Stimulated activated CD4-positive, alpha-beta T cell treated with anti-CD3 and anti-CD28 coated beads, Interleukin-1b, Interleukin-23, amount 100 ng/mL, for 1 hour (primary cell): ENCODE measurements at places on chromosomes 4 and X.

GRCh38 chr4:68724922-68725321 is 54.5 kb upstream of the UGT2B15 start:
- no peak for DNase-seq

DNA sequence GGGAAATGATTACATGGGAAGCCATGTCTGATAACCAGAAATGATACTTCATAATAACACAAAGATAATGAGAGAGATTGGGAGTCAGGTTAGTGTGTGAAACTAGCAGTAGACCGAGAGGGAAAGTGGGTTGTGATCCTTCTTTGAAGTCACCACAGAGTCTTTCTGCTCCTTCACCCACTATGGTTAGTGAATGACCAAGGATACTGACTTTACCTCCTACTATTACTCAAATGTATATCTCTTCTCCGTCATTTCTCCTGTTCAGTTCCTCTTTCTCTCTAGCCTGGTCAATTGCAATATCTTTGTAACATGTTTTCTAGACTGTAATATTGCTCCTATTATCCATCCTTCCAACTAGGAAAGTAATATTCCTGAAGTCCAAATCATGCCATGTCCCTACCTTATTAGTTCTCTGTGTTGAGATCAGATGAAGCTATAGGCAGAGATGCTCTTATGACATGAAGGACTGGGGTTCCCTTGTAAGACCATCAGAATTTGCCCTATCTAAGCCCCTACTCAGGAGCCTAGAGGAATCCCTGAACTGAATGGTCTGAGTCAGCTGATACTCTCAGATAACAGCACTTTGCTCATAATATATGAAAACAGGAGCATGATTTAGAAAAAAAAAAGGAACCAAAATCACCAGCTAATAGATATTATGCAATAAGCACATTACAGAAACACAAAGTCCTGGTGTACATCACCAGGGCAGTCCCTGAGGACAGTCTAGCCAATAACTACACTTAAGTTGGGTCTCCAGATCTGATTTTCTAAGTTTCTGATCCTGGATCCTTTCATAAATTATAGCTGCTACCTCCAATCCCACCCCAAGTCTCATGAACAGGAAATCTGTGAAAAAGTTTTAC is 81.2 kb downstream of the SHROOM3 start:
- DNase-seq, result no peak

DNA sequence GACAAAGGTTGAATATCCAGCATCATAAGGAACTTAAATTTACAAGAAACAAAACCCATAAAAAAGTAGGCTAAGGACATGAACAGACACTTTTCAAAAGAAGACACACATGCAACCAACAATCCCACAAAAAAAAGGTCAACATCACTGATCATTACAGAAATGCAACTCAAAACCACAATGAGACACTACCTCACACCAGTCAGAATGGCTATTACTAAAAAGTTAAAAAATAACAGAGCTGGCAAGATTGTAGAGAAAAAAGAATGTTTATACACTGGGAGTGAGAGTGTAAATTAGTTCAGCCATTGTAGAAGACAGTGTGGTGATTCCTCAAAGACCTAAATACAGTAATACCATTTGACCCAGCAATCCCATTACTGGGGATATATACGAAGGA is 474.7 kb downstream of the TRIML1 start:
- no peak for DNase-seq

- DNase-seq, result no peak
Observed at GRCh38 chr4:184957446-184958115, 60.7 kb upstream of the HELT start.

DNA sequence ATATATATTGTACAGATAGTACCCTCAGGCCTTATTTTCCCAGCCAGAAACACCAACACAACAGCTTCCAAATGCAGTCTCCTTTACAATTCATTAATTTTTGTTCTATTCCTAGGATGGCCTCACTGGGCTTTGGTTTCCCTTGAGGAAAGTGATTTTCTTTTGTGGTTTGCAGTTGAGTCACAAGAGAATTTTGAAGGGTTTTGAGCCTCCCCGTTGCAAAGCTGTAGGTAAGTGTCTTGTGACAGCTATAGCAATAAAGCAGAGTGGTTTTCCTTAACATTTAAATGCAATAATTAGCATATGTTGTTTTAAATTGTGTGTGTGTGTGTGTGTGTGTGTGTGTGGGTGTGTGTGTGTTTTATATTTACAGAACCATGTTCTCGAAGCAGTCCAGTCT is 54.1 kb upstream of the WDR17 start:
- DNase-seq, result no peak

DNA sequence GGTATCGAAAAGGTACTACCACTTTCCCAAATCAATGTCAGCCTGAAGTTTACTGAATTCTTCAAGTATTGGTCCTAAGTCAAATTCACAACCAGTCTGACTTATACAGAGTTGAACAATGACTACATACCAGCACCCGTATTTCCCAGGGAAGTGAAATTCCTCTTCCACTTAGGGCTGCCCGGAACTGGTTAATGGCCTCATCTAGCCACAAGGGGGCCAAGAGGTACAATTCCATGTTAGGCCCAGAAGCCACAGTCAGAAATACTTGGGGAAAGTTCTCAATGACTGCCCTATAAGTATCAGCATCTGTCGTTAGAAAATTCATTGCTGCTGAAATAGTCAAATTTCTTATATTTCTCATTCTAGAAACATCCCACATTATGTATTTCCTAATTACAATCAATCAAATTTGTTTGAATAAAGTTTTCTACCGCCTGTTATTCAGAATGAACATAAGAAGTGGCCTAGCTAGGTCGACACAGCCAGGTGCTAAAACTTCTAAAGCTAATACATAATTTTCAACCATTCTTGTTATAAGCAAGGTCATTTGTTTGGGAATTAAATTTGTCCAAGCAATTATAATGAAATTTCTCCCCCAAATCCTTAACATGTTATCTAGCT is 5.6 kb upstream of the PCDH7 start:
- no peak for DNase-seq

DNA sequence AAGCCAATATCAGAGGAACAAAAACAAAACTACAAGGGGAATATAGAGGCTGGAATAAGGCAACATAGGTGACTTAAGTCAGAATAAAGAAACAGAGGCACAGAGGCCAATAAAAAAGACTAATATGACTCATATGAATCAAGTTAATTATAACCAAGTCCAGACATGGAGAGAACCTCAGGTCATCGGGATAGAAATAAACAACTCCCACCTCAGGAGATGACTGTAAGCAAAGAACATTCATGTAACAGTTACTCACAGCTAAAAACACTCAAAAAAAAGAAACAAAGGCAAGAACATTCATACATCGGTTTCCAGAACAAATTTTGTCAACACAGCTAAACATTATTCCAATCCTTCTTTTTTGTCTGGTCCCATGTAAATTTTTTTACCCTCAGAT is 60.3 kb upstream of the RXFP1 start:
- DNase-seq, result no peak

DNA sequence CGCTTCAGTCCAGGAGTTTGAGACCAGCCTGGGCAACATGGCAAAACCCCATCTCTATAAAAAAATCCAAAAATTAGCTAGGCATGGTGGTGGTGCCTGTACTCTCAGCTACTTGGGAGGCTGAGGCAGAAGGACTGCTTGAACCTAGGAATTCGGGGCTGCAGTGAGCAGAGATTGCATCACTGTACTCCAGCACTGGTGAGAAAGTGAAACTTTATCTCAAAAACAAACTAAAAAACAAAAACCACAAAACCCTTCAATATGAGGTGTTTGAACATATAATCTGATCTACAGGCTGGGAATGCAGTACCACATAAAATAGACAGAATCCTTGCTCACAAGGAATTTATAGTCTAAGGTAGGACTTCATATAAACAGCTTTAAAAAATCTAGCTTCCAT is 103.9 kb downstream of the PDS5A start:
- DNase-seq, result no peak

DNA sequence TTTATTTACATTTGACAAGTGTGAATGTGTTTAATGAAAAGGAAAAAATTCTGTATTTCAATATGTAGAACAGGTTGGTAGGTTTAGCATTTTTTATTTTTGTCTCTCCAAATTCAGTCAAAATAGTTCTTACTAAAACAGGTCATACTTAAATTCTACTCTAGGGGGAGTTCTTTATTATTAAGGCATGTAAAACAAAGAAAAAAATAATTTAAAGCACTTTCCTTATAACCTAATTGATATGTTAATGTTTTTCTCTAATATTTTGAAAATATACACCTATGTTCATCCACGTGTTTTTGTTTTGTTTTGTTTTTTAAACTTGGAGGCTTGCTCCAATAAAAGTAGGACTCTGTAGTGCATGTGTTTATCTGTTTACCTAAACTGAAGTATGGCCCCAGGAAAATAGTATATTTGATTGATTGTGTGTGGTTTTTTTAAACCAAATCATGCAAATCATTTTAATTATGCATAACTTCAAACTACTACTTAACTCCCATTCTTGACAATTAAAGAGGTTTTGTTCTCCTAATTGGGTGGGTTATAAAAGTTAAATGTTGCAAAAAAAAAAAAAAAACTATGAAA is 562.7 kb downstream of the RPA4 start:
- DNase-seq, result no peak

DNA sequence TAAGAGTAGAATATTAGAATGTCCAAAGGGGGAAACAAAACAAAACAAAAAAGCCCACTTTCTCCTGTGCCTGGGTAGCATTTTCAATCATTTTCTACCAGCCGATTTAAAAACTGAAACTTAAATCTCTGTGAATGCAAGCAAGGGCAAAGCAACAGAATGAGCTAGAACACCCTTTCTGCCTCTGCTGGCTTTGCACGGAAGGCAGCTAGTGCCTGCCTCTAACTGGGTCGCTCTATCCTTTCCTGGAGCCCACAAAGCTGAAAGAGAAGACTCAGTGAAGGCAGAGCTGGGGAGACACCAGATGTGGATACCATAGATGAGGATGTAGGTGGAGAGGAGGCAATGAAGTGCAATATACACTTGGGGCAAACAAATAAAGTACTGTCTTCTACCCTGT is 248.9 kb upstream of the TTC29 start:
- DNase-seq, result no peak

DNA sequence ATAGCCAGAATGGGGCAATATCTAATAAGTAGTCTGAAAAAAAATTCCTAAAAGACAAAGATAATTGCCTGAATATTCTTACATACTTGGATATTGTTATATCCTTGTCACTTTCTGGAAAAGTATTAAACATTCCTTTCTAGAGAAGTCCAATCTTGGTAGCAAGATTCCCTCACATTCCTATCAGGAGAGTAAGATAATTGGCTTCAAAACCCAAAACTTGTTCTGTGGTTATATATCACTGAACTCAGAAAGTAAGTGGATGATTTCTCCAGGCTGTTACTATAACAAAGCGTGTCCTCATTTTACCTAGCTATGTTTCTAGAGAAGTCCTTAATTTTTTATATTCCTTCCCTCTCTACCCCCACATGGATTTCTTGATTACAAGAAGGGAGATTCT is 46.0 kb upstream of the TEX13A start:
- no peak for DNase-seq

DNA sequence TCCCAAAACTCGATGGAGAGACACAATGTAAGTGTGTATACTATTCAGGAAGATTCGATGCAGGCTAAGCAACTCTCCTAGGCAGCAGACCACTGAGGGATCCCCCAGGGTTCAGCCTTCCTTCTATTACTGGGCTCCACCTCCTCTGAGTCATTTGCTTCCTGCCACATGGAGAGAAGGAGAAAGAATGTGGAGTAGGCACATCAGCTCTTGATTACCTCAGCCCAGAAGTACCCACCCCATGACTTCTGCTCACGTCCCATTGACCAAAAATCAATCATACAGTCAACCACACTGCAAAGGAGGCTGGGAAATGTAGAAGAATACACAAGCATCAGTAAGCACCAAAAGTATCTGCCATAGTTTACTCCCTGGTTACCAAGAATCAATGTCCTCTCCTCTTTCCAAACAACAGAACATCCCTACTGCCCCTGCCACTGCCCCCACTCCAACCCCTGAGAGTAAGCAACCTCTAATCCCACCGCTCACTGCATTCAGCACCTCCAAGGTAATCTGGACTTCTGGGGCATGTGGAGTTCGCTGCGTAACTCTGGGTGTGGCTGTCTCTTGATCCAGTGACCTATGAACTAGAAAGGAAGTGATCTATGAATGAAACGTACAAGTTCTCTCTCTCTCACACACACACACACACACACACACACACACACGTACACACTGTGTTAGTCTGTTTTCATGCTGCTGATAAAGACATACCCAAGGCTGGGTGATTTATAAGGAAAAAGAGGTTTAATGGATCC is 91.2 kb upstream of the C1QTNF7 start:
- DNase-seq, result no peak

DNA sequence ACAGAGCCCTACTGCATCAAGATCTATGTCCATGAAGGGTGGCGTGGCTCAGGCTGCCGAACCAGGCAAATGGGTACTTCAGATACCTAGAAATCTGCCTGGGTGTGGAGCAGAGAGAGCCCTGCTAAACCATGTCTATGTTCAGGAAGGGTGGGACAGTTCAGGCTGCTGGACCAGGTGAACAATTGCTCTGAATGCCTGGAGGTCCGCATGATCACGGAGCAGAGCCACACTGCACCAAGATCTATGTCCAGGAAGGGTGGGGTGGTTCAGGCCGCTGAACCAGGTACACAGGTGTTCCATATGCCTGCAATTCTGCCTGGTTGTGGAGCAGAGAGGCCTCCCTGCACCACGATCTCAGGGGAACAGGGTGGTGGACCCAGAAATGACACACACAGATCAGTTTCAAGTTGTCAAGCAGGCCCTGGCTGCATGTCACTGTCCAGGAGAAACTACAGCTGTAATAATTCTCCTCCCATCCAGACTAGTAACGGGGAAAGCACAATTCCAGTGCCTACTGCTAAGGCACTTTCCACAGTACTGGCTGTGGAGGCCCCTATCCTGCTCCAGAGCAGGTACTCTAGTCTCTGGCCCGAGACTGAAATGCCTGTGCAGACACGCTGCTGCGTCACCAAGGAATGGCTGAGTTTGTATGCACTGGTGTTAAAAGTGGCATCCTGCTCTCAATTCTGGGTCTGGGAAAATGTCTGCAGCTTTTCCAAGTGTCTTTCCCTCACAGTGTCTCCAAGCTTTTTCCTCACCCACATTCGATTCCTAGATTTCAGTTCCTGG is 25.2 kb downstream of the UBQLN2 start:
- no peak for DNase-seq

DNA sequence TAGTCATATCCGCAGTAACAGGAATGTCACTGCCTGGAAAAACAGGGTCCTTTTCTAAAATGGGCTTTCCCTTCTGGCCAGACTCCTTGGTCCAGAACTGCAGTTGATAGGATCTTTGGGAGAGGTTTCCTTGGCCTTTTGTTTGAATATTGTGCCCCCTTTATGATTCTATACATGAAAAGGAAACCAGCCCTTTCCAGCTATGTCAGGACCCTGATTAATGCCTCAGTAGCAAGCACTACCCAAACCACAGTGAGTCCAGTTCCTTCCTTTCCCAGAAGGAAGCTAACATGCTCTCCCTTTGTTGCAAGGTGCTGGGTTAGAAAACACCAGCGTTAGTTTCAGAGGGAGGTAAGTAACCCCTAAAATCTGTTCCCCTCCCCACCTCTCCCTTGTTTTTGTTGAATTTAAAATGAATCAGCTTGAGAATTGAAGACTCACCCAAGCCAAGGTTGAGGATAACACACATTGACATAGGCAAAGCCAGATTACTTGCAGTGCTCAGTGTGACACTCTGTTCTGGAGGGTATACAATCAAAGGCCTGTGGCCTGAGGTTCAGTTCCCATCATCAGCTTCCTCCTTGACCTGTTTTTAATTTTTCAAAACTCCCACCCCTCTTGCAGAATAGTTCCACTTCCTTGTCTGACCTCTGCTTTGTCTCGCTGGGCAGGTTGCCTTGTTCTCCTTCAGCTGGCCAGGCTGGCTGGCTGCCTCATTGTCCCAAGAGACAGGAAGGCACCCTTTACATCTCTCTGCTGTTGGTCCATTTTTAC is 87.6 kb upstream of the PLAC1 start:
- DNase-seq, result no peak
